ENCODE measurements at places on chromosomes 6 and 20.

DNA sequence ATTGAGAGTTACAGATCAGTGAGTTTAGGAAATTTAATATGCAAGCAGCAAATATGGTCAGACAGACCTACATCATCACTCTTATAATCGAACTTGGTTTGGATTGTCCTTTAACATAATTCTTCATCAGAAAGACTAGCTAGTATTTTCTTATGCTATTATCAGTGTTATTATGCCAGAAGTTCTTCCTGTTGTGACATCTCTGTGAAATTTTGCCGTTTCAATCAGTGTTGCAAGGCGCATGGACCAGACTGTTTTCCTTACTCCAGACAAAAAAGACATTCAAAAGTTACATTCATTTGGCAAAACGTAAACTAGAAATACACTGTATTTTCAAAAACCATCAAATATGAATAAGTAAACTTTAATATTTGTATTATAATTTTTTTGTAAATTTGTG is 5.7 kb upstream of the TENT5A start:
- DNase-seq = no peak

DNA sequence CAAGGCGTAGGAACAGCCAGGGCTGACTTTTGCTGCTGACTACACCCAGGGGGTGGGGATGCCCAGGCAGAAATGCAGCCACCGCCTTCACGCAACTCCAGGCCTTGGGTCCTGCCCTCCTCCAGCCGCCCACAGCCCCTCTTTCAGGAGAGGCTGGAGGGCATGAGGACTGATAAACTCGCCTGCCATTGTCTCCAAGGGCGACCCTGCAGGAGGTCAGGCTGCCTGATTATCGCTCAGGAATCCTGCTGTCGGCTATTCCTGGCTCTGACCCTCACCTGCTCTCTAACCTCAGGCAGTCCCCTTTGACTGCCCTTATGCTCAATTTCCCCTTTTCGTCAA is 62.0 kb upstream of the HDDC2 start:
- no peak for DNase-seq

DNA sequence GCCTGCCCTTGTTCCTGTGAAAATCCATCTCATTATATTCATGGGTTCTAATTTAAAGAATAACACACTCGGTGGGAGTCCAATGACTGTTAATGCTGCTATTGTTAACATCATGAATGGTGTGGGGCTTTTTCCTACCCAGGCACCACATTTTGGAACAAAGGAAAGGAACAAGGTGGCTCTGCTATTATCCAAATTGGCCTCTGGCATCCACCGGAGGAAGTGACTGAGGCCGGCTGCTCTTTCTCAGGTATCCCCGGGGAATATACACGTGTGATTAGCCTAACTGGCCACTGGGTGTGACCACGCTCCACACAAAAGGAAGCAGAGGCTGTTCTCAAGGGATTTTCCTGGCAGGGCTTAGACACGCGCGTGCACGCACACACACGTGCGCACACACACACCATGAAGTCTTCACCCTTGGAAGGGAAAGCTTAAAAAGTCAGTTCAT is 601.2 kb upstream of the ARID1B start:
- DNase-seq = no peak

- DNase-seq = no peak
Measured at GRCh38 chr20:47757145-47758035, 27.9 kb downstream of the SULF2 start.

DNA sequence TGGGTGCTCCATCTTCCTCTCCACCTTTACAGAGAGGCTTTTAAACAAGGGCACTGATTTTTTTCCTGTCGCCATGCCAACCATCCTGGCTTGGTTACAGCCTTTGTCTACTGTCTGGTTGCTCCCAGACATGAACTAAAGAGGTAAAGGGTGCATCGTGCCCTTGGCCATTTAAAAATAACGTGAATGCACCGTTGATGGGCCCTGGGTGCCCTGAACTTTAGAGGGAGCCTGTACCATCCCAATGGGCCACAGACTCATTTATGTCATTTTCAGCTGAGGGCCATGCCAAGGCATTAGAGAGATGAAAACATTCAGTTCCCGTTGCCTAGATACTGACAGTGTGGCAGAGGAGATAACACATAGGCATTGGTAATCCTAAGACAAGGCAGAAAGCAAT is 23.3 kb downstream of the TMC2 start:
- DNase-seq = no peak

GRCh38 chr6:109998159-109998785 is 20.2 kb downstream of the GPR6 start:
- no peak for DNase-seq

- DNase-seq = no peak
Measured at GRCh38 chr20:4674672-4675071, 47.0 kb upstream of the PRND start.
